ENCODE measurements at places on chromosomes 7 and 10.

- DNase-seq = no peak
Measured at GRCh38 chr10:12788277-12788676, 213.2 kb downstream of the CCDC3 start.

DNA sequence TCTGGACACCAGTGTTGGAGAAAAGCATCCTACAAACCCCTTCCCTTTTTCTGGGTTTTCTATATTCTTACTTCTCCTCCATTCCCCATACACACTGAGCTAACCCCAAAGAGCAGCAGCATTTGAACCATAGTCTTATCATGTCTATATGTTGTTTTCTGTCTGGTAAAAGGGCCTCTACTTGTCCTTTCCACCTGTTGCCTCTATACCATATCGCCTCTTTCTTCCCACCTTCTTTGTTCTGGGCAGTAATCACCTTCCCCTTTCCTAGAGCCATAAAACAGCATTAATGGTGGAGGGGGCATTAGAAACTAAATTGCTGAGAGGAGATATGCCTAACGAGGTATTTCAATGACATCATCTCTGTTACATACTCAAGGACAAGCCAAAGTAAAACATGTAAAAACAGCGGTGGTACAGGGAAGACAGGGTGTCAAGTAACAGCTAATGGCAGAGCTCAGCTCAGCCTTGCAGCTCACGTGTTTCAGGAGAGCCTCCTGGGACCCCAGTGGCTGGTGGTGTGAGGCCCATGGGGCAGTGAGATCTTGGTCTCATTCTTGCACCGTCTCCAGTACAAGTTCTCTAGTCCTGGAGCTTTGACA is 20.6 kb downstream of the NPY start:
- DNase-seq = no peak

DNA sequence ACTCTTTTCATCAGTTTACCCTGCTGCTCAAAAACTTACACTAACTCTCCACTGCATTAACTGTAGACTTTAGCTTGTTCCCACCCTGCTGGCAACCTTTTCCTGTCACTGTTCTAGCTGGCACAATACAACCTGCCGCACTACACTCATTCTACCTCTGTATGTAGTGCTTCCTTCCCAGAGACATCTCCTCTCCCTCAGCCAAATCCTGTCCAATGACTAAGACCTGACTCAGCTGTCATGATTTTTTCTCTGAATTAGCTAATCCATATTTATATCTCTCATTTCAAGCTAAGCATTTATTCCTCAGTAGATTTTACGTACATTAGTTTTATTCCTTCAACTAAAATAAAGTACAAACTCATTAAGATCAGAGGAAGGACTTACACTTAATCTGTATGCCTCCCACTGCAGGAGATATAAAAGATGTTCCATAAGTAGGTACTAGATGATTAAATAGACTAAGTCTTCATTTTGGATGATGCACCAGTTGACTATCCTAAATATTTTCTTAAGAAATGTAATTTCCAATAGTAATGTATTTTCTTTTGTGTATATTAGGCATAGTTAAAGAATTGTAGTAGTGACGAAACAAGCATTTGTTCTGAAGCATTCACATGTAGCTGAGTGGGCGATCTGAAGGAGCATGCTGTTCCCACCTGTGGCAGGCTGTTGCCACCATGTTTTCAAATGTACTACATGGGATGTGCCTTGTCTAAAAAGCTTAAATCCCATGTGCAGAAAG is 189.1 kb downstream of the SKAP2 start:
- peak; percentile 33 for DNase-seq

- no peak for DNase-seq
Measured at GRCh38 chr10:66572700-66573099, 353.1 kb upstream of the LRRTM3 start.

DNA sequence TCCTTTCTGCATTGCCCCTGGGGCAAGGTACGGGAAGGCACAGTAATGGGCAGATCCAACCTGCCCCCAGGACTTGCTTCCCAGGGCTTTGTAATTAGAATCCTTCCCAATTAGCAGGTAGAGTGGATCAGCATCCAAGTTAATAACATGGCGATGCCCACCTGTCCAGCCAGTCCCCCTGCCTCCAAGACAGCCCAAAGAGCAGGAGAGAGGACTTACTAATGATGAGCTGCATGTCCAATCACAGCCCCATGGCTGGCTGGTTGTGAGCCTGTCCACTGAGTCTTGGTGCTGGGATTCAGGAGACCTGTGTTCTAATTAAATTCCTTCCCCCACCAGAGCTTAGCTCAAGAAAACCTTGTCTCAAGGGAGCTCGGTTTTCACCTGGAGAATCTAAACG is 49.0 kb downstream of the RPS24 start:
- no peak for DNase-seq

DNA sequence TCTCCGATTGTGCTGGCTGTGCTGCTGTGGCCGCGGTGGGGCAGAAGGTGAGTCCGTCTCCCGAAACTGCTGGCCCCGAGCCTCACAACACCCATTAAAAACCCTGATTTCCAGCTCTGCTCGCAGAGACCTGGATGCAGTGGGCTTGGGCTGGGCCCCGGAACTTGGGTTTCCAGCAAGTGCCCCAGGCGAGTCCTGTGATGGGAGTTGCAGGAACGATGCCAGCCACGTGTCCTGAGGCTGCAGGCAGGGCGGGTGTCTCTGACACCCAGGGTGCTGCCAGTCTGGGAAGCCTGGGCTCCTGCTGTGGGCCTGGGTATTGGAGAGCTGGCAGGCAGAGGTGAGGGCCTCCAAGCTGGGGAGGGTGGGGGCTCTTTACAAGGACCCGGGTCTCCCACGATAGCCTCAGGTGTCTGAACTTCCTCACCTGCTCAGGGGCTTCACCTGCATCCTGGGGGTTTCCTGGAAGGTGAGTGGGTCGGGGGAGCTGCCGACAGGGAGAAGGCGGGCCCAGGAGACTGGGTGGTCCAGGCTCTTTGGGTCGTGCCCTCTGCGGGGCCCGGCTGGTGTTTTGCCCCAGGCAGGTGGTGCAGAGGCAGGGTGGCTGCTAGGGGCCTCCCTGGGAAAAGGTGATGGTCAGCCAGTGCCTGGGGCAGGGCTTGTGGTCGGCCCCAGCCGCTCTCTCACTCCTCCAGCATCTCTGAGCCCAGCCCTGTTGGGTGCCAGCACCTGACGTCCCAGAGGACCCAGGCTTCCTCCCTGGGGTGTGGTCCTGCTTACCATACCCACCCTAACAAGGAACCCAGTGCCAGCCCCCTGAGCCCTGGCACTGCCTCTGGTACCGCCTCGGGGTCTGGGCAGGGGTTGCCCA is 180.3 kb downstream of the DNAJB6 start:
- no peak for DNase-seq
